Activated T-cell treated with anti-CD3 and anti-CD28 coated beads for 4 hours (primary cell): ENCODE measurements at places on chromosomes 2 and 18.

- DNase-seq, result no peak
Observed at GRCh38 chr2:226123300-226123699, 676.3 kb downstream of the IRS1 start.

DNA sequence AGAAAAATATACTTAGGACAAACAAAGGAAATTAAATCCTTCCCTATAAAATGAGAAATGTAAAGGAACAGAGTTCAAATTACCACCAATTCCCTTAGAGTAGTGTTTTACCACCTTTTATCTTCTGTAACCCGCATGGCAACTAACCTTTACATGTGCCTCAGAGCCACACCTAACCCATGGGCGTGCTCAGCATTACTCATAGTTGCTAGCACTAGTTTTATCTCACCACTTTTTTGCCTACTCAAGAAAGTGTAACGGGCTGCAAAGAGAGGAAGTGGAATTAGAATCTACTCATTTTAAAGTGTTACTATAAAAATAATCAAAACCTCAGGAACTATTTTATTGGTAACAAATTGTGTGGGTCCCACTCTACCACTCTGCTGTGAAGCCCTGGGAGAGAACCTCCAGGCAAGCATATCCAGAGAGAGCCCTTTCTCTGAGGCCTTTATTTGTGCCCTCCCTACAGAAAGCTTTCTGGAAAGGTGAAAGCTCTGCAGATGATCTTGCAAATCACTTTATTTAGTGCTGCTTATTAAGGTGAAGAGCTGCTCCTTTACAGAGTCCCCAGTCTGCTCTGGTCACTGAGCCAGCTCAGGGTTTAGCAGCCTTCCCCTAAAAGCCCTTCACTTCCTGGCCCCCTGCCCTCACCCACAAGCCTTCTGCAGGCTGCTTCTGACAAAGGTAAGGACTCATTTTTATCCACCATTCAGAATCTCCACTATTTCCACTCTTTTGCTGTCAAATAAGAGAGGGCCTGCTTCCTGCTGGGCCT lies 98.8 kb downstream of the TRABD2A start:
- peak; percentile 51 for DNase-seq

- no peak for DNase-seq
Observed at GRCh38 chr18:25456334-25457010, 104.5 kb upstream of the ZNF521 start.

- no peak for DNase-seq
Observed at GRCh38 chr2:86143307-86143706, 37.3 kb downstream of the PTCD3 start.

GRCh38 chr2:43007901-43008300 lies 215.5 kb upstream of the HAAO start:
- no peak for DNase-seq

- DNase-seq, result no peak
Observed at GRCh38 chr18:36527740-36528455, 230.4 kb downstream of the FHOD3 start.

DNA sequence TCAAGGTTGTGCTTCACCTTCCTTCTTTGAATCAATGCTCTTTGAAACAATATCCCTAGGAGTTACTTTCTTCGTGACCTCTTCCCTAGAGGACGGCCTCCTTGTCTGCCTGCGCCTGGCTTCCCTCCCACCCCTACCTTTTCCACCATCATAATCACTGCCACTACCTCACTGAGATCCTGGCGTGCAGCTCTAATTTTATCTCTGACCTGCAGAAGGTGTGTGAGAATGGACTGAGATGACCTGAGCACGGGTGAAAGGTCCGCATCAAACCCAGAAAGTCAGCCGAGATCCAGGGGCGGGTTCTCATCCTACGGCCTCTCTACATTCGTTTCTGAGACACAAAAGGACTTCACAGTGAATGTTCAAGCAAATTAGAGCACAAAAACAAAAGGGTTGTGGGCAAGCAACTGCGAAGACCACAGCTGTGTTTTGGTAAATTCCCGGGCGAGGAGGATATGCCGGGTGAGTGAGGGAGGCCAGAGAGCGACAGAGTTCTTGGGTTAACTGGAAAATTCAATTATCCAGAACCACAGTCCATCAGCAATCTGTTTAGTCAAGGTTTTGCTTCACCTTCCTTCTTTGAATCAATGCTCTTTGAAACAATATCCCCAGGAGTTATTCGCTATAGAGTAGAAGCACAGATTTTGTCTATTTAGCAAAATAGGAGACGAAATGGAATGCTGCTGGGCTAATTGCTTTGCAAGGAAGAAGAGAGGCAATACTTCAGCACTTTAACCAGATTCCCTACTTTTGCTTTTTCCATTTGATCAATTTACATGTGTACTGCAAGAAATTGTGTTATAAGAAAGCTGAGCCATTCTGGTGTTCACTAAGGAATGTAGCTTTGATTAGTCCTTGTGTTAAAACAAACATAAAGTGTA lies 212.6 kb downstream of the ACKR3 start:
- no peak for DNase-seq

DNA sequence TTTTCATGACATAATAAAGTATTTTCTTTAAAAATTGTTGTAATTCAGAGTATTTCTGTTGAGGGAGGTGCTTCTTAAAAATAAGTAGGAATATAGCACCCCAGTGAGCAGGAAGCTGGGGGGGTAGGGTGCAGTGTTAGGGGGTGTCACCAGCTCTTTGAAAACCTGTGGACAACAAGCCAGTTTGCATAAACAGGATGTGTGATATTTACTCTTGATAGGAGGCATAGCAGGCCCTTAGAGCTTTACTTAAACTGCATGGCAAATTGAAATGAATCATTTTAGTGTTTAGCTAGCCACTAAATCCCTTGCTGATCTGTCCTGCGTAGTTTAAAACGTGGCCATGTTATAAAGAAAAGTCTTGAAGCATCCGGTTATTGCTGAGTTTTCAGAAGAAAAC lies 8.4 kb downstream of the TGIF1 start:
- DNase-seq, result no peak

DNA sequence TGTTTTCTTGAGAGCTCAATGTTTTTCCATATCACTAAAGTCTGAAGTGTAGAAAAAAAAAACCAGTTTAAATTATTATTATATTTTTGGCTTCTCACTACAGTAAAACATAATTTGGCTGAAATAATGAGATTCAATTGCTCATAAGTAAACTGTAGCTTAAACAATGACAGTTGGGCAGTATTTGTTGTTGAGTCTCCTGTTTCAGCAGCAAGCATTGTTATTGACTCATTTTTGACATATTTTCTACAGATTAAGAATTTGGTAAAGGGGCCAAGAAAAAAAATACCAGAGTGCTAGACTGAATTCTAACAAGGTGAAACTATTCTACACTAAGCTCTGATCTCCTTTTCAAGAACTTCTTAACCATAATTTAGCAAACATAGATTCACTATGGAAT lies 2070.4 kb upstream of the CELF4 start:
- no peak for DNase-seq

DNA sequence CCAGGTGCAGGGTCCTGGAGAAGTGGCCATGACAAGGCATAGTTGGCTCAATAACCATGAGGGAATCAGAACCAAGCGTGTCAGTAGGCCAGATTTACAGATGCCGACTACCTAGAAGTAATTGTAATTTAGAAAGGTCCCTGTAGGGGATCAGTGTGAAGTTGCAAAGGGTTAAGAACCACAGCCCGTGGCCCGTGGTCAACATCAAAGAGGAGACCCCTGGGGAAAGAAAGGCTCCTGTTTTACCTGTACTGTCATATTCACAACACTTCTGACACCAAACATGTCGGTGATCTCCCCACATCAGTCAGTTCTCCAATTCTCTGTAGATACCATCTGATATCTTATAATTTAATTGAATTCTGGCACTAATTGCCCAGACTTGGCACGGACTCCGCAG lies 31.0 kb downstream of the SP100 start:
- no peak for DNase-seq

DNA sequence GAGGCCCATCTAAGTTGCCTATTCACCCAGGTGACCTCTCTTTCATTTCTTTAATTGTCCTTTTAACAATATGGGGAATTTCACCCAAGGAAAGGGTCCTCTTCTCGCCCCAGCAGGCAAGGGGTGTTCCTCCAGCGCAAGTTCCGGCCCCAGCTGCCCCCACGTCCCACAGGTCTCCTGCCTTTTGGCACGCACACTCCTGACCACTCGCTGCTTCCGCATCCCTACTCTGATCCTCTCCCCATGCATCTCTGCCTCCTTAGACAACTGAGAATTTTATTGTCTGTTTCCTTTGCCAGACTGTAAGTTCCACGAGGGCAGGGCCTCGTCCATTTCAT lies 684 bp upstream of the ARPC2 start:
- DNase-seq, result no peak

GRCh38 chr2:224062481-224063297 lies 23.6 kb upstream of the SERPINE2 start:
- no peak for DNase-seq

- no peak for DNase-seq
Observed at GRCh38 chr18:69737851-69738250, 209.8 kb downstream of the CD226 start.

GRCh38 chr18:74356959-74357358 lies 41.3 kb downstream of the C18orf63 start:
- no peak for DNase-seq

DNA sequence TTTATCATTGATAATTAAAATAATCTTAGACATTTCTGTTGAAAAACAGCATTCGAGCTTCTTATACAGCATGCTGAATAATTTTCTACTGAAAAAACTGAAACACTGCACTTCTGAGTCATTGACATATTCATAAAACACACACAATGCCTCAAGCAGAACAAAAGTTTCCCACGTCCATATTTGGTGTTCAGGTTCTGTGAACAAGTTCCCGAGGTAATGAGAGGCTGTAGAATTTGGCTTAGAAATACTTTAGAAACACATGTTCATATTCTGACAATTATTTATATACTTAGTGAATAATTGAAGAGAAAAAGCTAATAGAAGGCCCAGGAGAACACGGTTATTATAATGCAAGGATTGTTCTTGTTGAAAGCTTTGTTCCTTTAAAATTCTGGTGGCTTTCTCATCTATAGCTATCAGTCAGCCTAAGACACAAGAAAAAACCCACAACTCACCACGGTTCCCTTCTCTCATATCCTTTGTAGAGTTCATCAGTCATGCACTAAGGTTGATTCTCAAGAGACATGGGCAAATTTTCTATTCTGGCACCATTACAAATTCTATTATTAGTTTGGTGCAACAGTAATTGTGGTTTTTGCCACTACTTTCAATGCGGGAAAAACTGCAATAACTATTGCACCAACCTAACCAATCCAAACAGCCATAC lies 194.4 kb downstream of the TMX3 start:
- DNase-seq, result no peak
